Epithelial cell of proximal tubule (primary cell): ENCODE measurements at places on chromosomes 13 and 19.

DNA sequence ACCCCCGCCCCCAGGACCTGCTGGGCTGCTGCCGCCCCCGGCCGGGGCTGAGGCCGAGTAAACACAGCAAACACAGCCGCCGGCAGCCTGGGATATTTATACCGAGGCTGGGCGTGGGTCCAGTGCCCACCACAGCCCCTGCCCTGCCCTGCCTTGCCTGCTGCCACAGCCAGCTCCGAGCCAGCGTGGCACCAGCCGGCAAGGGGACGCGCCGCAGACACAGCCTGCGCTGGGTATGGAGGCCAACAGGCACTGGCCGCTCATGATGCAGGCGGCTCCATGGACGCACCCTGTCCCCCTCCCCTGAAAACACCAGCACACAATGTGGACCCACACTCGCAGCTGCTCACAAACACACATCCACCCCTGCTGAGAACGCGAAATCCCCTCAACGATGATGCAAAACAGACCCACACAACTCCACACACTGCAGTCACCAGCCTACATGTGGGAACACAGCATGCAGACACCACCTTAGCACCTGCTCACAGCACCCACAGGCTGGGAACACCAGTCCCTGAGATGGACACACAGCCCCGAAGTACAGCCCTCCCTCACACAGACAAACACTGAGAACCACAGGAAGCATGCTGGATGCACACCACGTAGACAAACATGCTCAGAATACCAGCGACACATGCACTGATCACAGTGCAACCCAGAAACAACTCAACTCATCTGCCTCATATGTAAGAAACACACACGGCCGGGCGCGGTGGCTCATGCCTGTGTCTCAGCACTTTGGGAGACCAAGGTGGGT lies 16.2 kb downstream of the CCDC97 start:
- DNase-seq, result no peak

DNA sequence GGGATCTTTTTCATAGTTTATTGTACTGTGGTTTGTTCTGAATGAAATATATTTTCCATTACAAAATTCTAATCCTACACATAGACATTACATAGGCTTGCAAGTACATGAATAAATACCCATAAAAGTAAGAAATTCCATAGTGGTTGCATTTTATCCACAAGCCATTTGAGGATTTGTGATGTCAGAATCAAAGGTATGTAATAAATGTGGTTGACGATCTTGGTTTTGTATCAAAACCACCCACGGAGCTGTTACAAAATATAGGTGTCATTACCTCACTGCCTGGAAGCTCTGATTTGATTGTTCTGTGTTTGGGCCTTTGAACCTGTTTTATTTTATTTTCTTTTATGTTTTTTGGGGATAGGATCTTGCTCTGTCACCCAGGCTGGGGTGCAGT lies 125.1 kb downstream of the NALCN start:
- no peak for DNase-seq

GRCh38 chr13:50635504-50635903 lies 208.0 kb downstream of the DLEU7 start:
- DNase-seq, result no peak

DNA sequence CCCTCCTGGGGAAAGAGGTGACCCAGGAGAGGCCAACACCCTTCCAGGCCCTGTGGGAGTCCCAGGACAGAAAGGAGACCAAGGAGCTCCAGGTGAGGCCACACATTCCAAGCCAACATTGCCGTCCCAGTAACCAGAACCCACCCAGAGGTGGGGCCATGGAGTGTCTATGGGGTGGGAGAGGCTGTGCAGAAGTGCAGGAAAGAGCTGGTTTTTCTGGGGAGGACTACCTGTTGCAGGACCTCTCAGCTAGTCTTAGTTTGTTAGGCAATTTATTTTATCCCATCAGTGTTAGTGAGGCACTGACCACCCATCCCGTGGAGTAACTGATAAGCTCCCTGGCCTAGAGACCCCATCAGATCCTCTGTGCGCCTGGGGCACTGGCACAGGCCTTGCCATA lies 66.1 kb downstream of the RAB20 start:
- no peak for DNase-seq

DNA sequence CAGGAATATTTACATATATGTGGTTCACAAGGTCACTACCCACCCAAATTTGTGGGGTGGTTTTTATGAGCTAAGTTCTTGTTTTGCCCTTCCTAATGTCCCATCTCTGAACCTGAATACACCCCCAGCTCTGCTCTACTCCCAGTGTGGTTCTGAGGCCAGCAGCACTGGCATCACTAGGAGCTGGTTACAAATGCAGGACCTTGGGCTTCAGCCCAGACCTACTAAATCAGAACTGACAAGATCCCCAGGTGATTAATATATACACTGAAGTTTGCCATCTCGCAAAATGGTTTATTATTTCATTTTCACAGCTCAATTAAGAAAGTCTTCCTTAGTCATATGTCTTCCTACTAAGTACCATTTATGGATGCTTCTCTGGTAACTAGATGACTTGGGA lies 67.9 kb downstream of the FOXO1 start:
- no peak for DNase-seq

GRCh38 chr19:39483141-39483540 lies 2.5 kb downstream of the TIMM50 start:
- no peak for DNase-seq

DNA sequence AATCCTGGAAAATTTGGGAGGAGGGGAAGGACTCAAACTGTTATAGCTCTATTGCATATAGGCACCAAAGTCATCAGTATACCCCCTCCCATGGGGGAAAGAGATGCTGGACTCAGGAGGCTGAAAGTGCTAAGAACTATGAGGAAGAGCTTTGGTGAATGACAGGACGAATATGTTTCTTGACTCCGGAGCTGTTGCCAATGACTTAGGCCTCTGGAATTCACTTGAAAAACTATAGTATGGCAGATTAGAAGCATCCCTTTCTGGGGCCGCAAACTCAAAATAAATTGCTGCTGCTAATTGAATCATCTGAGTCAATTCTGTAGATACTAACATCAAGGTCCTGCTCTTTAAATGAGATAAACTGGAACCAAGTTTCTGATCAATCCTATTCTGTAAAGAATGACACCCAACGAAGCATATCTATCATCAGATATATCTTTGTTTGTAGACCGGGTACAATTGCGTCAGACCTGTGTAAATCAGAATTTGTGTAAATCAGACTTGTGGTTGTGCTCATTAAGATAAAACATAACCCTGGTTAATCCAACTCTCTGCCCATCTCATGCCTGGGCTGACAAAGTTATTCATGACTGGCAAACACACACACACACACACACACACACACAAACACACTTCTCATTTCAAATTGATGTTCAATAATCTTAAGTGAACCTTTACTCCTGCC lies 1793.8 kb upstream of the PCDH20 start:
- DNase-seq, result no peak

- no peak for DNase-seq
Measured at GRCh38 chr13:23391752-23392151, 41.8 kb downstream of the SACS start.

GRCh38 chr19:40630571-40631160 lies 29.5 kb downstream of the LTBP4 start:
- no peak for DNase-seq

GRCh38 chr13:78065141-78065540 lies 146.5 kb upstream of the EDNRB start:
- no peak for DNase-seq

DNA sequence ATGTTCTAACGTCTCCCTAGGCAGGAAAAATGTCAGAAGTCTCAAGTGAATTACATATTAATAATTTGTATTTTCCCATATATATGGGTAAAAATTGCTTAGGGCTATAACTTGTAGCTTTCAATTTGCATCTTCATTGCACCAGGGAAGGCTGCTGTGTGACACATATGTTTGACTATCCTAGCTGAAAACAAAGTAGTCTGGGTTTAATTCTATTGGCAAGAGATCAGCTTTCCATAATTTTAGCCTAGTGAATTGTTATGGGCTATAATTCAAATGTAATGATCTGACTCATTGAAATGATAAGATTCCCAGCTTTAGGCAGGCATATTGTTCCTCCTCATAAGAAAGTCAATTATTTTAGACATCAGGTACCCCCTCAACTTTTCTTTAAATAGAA lies 553.1 kb downstream of the DCT start:
- no peak for DNase-seq

GRCh38 chr13:55576389-55576788 lies 1564.3 kb upstream of the PRR20A start:
- no peak for DNase-seq

GRCh38 chr19:18778826-18779495 lies 12.1 kb downstream of the COMP start:
- no peak for DNase-seq

- no peak for DNase-seq
Measured at GRCh38 chr19:16920816-16921529, 32.2 kb downstream of the F2RL3 start.

DNA sequence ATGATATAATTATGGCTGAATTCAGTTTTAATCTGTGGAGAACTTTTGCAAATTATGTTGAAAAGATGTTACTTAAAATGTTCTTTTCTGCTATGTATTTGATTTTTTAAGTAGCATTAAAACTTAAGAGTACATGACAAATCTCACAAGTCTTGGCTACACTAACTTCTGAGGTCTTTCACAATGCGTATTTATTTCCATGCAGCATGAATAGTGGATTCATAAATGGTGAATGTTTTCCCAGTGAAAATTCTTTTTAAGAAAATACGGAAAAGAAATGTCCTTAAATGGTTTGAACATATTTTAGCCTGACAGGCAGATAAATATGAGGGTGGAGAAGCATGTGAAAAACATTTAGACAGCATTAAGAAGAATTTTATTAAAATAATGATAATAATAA lies 30.2 kb downstream of the GARRE1 start:
- no peak for DNase-seq

DNA sequence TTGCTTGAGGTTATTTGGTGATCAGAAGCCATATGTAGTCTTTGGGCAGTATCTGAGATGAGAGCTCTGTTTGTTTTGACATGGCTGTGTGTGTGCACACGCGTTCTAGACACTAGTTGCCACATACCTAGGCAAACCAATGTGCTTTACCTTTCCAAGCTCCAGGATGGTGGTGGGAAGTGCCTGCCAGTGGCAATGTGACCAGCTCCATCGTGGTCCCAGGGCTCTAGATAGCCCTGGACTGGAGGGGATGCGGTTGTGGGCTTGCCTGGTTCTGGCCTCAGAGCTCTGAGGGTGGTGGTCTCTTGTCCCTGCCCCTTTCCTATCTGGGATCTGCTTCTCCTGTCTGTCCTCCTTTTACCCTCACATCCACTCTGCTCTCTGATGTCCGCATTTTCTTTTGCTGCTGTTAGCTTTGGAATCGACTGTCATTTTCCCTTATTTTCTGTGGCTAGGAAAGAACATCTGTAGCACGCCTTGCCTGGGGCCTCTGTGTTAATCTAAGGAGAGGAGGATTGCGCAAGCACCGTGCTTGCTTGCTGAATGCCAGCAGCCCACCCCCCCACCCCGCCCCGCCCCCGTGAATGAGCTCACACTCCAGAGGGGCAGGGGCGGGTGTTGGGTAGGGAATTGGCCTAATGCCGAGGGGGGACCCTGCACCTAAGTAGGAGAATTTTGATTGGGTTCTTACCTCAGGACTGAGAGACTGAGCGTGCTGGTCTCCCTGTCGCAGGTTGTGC lies 89.5 kb downstream of the ARHGEF7 start:
- no peak for DNase-seq

DNA sequence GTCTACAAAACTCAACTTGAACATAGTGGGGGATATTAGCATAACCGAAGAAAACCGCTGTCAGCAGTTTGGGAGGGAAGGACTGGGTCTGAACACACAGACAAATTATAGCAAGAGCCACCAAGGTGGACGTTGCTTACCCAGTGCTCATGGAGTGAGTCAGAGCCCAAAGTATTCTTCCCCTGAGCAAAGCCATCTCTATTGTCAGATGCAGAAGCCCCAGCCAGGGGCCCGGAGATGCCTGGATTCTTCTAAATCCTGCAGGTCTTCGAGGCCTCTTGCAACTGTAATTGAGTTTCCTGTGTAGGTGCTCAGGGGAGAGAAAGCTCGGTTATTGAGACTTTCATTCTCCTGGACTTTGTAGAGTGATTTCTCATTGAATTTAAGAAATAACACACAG lies 384.5 kb downstream of the IRS2 start:
- no peak for DNase-seq

- DNase-seq, result no peak
Measured at GRCh38 chr13:75251188-75251587, 230.8 kb downstream of the TBC1D4 start.

DNA sequence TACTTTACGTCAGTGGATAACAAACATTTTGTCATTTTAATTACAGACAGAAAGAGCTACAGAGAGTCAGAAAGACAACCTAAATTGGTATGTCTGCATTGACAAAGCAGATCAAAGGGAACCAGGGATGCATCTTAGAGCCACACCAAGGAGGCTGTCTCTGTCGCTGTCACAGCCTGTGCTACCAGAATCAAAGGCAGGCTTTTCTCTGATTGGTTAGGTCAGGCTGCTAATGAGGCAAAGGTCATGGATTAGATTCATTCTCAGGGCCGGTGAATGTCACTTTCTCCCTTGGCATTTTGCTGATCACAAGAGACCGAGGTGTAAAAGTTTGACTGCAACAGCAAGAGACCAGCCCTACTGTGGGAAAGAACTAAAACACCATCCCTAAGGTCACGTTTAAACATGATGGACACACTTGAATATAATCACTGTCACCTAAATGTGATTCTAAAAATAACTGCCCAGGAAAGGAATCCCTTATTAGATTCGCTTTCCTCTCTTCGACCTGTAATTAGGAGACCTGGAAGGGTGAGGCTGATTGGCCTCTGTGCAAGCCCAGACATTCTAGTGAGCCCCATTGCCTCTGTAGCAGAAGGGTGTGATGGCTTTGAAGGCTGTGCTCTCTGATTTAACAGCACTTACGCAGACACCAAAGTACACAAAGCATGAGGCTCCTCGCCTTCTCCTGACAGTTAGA lies 314.4 kb upstream of the NBEA start:
- no peak for DNase-seq

GRCh38 chr13:44637581-44637980 lies 61.5 kb upstream of the TSC22D1 start:
- no peak for DNase-seq

DNA sequence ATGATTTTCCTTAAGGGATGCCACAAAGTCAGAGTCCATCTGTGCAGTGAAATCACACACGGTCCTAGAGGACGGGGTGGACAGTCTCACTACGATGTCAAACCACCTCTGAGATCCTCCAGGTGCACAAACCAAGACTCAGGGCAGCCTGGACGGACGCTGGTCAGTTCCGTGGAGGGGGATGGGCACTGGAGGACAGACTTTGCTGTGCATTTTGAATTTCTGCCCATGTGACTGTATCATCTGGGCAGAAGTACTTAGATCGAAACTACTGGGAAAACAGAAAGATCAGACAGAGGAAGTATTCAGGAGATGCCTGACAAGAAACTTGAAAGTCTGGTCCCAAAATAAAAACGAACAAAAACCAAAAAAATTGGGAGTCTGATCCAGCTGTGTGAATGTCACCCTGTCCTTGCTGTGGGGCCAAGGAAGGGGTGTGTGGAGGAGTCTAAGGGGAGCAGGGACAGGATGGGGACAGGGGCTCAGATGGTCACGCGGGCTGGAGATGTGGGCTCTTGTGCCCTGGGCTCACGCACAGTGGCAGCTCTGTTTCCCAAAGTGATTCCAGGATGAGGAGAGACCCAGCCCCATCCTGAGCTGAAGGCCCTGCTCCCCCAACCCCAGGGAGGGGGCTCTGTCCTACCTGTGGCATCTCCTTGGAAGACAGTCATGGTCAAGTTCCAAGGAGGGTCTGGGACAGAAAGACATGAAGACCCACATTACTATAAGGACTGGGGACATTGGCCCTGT lies 1.5 kb downstream of the SIGLEC8 start:
- DNase-seq, result no peak

GRCh38 chr13:111948281-111948680 lies 118.7 kb upstream of the SOX1 start:
- no peak for DNase-seq
